Stimulated activated effector memory CD8-positive, alpha-beta T cell treated with anti-CD3 and anti-CD28 coated beads, Interleukin-12 subunit alpha, Interleukin-12 subunit beta, amount 100 ng/mL, for 72 hours (primary cell): ENCODE measurements at places on chromosomes 5 and 9.

- no peak for DNase-seq
Observed at GRCh38 chr5:122089096-122090013, 11.3 kb upstream of the LOX start.

- no peak for DNase-seq
Observed at GRCh38 chr9:101212661-101213060, 172.1 kb downstream of the BAAT start.

- DNase-seq = no peak
Observed at GRCh38 chr5:88955403-88955802, 72.4 kb upstream of the MEF2C start.

GRCh38 chr9:75088646-75089372 lies 495 bp downstream of the OSTF1 start:
- no peak for DNase-seq

DNA sequence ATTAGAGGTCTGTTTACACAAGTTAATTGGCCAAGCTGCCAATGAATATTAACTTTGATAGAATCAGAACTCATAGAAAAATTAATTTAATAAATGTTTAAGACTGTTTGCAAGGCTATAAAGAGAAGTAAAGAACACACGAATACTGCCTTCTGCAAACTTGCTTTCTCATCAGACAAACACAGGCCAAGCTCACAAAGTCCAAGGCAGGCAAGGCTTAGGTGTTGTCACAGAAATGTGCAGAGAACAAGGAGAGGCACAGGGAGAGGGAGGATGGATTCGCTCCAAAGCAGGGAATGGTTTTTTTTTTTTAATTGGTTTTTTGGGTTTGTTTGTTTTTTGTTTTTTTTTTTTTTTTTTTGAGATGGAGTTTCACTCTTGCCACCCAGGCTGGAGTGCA lies 43.4 kb downstream of the RETREG1 start:
- DNase-seq = no peak

DNA sequence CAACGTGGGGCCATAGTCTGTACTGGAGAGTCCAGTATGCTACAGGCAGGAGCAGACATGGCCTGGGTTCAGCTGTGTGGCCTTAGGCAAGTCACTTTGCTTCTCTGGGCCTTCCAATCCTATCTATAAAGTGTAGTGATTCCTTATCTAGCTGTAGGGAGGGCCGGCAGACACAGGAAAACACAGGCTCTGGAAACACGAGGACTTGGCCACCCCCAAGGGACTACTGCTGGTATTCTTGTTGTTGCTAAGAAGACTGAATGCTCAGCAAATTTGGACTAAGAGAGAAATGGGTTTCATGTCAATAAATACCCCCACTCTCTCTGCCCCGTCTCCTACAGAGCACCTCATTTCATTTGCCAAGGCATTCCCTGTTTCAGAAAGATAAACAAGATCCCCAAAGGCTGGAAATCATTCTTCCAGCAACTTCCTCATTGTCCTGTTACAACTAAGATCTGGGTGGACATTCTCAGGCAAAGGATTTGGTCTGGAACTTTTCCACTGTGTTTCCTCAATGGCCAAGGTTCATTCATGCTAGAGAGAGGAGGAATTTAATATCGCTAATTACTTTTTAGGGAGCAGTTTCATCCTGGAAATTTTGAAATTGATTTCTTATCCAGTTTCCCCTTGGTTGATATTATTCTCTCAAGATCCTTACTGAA lies 105.8 kb downstream of the GABBR2 start:
- DNase-seq = no peak

GRCh38 chr5:173103411-173103810 lies 40.9 kb upstream of the BNIP1 start:
- no peak for DNase-seq

DNA sequence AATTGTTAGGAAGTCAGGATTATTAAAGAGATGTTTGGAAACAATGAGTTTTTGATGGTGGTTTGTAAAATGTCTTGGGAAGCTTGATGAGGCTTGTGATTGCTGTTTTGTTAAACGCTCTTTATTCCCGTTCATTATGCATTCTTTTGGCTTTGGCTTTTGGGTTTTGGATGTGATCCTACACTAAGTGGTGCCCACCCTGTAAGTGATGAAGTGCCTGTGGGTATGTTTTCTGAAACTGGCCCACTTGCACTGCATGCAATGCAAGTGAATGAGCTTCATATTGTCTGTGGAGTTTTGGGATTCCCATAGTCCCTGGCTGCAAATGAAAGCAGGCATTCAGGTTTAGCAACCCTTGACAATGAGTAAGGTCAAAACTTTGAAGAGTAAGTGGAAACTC lies 1035.5 kb upstream of the WWC1 start:
- DNase-seq = no peak

DNA sequence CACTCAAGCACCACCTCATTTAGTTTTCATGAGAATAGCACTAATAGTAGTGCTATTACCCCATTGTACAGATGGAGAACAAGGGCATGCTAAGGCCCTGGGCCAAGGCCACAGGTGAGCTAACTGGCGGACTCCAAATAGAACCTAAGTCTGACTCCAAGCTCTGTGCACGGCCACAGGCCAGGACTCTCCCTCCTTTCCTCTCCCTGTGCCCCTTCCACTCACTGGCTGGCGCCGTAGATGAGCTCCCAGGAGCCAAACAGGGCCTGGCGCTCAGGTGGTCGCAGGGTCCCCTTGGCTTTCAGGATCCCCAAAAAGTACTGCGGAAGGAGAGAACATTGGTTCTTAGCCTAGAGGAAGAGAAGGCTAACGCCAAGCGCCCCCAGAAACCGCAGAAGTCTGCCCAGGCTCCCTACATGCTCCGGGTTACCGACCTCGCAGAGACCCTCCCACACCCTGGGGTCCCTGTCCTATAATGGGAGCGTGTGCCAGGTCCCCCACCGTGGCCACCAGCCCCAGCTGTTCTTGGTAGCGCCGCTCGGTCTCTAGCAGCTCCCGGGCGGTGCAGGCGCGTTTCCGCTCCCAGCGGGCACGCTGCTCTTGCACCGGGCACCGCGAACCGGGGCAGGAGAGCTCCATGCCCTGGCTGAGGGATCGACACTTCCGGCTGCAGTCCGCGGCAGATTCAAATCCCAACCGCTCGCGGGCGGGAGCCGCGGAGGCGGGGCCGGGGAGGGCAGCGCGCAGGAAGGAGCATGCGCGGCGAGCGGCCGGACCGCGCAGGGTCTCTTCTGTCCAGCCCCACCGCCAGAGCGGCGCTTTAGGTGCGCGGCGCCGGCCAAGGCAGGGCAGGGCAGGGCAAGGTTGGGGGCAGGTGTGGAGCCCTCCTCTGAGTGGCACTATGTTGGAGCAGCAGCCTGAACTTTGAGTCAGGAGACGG lies at the start of gene ARHGEF39:
Gene ARHGEF39 (minus strand): TSS at position 665 of the 940 bp plus-strand sequence. CDS start 26 bp downstream, at position 639.
- peak; percentile 89 for DNase-seq

DNA sequence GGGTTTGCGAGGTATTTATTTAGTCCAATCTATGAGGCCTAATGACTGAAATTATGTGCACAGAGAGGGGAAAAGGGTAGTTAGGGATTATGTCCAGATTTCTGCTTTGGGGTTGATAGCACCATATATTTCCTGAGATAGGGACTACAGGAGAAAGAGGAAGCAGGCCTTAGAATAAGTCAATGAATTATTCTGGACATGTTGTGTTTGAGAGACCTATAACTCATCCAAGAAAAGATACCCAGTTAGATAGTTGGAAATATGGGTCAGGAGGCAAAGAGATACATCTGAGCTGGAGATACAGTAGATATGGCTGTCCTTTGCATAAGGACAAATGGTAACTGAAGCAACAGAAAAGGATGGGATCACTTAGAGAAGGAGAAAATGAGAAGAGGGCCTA lies 53.1 kb downstream of the NR3C1 start:
- no peak for DNase-seq

DNA sequence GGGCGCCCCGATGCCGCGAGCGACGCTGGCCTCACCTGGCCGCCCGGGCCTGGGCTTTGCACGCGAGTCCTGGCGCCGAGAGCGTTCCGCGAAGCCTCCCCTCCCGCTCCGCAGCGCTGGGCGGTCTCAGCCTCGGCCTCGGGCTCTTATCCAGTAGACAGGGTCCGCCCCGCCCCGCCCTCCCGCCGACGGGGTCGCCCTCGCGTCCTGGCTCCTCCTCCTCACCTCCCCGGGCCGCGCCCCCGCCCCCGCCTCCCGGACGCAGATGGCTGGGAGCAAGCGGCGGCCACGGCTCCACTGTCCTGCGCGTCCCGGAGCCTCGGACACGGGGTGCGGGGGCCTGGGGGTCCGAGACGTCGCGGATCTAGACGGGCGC lies at the start of gene SLC6A3:
Gene SLC6A3 (minus strand): TSS at position 128 of the 376 bp plus-strand sequence. CDS start 2,243 bp downstream, outside the sequence.
- no peak for DNase-seq

DNA sequence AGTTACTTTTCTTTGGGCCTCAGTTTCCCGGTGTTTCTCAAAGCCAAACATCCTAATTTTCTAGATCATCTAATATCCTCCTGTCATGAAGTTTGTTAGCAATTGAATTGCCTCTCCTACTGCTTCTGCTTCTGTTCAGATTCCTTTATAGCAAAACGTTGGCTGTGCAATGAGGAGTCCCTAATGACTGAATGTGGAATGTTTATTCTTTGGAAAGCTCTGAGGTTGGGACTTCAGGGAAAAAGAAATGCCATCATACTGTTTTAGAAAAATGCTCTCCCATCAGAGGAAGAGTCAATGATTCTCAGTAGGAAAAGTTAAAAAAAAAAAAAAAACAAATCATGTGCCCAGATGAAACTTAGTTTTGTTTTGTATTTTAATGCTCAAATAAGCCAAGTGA lies 268.7 kb upstream of the PAPPA start:
- no peak for DNase-seq

DNA sequence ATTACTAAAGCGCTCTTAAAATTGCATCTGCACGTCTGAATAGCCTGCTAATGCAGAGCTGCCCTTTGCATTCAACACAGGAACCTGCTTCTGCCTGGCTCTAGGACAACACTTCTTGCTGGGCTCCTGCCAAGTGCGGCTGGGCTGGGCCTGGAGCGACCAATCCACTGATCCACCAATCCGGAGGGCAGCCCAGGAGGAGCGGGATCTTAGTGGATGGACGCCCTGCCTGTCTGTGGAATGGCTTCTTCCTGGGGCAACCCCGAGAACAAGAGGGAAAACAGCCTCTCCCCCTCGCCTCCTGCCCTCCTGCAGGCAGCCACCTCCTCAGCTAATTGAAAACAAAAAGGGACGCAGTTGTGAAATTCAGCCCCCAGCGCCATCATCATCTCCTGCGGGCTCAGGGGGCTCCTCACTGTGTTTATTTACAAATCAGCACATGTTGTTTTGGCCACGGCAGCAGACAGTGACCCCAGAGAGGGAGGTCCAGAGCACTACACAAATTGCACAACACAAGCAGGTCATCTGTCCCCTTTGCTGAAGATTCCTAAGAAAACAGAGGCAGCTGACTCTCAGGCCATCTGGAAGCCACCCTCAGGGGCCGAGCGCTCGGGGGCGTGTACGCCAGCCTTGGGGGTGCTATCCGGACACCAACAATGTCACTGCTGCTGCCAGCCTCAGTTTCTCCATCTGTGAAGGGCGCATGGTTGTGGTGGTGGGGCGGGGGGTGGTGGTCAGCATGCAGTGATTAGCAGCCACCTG lies 57.3 kb downstream of the GADD45G start:
- no peak for DNase-seq

- no peak for DNase-seq
Observed at GRCh38 chr9:13127131-13127530, 152.4 kb downstream of the MPDZ start.

DNA sequence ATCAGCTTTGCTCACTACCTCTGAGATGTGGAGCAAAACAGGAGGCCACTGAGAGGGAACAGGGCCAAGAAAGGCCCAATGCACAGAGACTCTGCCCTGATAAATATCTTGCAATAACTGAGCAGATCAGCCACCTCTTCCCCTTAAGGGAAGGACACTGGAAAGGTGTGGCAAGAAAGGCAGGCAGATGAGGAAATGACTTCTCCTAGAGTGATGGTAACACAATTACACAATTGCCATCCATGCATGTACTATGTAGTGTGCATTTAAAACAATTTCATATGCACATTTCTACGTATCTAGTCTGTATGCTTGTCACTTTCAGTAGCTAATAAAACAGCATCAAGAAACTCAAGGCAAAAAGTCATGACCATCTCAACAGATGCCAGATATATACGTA lies 322.5 kb downstream of the DRD1 start:
- DNase-seq = no peak

DNA sequence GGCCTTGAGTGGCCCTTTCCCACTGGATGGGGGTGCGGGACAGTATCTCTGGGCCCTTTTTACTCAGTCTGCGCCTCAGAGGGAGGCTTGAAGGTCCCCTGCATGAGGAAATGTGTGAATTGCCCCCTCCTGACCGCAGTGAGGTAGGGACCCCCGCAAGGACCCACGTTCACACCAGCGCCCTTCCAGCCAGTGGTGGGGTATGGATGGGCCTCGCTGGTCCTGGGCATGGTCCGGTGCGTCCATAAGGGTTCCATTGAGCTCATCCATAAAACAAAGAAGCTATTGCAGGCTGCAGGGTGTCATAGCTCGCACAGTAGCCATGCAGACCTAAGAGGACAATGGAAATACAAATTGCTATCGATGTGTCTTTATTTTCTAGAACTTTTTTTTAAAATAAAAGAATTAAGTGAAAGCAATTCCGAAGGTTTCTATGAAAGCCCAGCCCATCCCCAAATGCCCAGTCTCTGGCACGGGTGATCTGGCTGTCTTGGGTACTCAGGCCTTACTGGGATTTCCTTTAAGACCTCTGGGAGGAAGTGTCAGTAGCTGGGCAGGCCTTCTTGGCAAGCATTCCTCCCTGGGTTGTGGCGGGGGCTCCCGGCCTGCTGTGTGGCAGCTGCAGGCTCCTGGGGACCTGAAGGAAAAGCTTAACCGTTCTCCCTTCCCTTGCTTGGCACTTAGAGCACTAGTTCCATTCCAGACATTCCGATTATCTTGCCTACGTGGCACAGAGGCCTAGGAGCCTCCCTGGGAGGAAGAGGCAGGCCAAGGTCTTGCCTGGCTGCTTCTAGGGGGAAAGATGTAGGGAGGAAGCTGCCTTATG lies 1.5 kb upstream of the SEMA5A start:
- DNase-seq = no peak

GRCh38 chr9:132823370-132824145 lies 54.5 kb downstream of the AK8 start:
- no peak for DNase-seq

DNA sequence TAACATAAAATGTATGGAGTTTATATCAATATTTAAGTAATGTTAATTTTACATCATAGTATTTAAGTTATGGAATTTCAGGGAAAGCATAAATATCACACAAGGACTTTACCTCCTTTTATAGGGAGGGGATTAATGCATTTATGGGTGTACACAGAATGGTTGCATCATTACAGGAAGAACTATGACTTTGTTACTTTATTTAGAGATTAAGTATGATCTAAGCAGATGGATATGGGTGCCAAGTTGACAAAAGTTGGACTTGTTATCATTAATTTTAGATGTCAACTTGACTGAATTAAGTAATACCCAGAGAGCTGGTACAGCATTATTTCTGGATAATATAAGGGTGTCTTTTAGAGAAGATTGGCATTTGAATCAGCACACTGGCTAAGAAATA lies 160.5 kb upstream of the CDH10 start:
- no peak for DNase-seq

GRCh38 chr5:132093271-132093670 lies 19.7 kb downstream of the CSF2 start:
- no peak for DNase-seq

DNA sequence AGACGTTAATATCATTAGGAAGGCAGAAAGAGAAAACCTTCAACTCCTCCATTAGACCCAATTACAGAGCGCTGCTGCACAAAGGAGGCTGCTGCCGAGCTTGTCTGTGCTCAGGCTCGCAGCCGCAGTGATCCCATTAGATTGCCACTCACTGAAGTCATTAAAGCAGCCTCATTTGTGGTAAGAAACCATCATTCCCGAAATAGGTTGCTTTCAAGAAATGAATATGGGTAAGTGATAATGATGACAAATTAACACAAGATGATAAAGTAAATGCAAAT lies 137.2 kb downstream of the CAVIN4 start:
- no peak for DNase-seq

GRCh38 chr5:15009420-15009819 lies 137.8 kb upstream of the ANKH start:
- DNase-seq = no peak
